ENCODE measurements at places on chromosomes 2 and 18.

DNA sequence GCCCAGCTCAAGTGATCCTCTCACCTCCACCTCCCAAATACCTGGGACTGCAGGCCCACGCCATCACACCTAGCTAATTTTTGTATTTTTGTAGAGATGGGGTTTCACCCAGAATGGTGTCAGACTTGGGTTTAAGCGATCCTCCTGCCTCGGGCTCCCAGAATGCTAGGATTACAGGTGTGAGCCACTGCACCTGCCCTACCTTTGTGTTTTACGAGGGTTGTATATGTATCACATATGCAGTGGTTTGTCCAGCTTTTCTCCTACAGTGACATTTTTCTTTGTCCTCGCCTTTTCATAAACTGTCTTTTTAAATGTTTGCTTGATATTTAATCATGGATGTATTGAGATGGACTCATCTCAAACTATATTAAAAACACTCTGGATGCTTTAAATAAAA is 38.5 kb downstream of the AGAP1 start:
- no peak for DNase-seq

DNA sequence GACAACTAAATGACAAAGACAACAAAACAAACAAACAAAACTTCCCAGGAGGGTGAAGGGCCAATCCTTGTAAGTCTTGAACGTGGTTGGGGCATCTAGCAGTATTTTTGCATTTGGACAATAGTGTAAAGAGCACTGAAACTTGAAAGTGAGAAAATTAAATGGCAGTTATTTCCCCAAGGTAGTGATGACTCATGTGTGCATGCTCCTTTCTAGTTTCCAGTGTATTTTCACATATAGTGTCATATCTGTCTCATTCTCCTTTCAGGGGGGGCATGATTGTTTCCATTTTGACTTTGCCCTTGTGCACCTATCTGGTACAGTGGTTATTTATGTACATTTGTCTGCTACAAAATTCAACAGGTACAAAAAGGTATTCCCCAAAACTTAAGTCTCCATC is 39.5 kb downstream of the CERS6 start:
- no peak for DNase-seq

DNA sequence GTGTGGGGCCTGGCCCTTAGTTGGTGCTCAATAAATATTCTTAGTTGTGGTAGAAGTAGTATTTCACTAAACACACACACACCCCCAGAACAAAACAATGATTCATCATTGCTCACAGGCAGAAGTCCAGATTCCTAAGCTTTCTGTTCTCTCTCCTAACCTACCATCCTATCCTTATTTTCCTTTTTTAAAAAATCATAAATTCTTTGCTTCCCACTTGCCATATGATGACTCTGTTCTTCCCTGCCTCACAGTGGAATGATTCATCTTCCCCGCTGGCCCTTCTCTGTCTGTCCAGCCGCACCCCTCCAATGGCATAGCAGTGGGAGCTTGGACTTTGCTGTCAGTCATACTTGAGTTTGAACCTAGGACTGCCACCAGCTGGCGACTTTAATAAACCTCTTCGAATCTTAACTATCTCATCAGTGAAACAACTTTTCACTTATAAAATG is 5.2 kb downstream of the EML6 start:
- DNase-seq = no peak

DNA sequence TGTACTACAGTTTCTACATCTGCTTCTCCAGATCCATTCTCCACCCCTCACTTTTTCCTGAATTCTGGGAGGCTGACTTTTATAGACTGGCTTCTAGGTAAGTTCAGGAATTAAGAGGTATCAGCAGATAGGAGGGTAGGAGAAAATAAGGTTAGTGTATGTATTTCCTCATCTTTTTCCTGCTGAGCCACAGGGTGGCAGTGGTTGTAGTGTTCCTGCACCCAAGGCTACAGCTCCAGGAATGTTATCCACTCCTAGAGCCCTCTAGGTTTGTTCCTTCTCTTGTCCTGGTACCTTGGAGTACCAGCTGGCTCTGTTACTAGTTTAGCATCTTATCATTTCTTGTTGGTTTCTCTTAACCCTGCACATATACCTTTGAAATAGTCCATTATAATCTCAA is 40.7 kb upstream of the C2orf66 start:
- peak; percentile 50 for DNase-seq

GRCh38 chr2:16394986-16395550 is 270.6 kb downstream of the CYRIA start:
- no peak for DNase-seq

DNA sequence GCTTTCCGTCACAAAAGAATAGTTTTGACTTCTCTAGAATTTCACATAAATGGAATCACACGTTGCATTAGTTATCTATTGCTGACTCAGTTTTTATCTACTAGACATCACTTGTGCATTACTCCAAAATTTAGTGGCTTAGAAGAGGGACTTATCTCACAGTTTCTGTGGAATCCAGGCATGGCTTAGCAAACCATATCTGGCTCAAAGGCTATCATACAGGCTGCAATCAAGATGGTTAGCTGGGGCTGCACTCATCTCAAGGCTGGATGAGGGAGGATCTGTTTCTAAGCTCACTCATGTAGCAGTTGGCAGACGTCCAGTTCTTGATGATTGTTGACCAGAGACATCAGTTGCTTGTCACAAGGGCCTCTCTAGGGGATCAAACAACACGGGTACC is 6.6 kb upstream of the DSC3 start:
- DNase-seq = no peak

GRCh38 chr2:24247592-24247991 is 72.7 kb downstream of the FAM228A start:
- no peak for DNase-seq

DNA sequence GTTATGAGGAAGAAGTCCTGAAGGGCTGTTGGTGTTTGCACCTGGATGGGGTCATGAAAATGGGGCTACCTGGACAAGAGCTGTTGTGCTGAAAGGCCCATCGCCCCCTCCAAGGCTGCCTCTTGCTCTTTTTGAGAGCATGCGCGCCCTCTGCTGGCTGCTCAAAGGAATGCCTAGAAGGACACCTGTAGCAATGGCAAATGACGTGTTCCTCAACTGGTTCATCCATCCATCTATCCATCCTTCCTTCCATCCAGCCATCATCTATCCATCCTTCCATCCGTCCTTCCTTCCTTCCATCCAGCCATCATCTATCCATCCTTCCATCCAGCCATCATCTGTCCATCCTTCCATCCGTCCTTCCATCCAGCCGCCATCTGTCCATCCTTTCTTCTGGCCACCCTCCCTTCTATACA is 17.2 kb upstream of the RPL31 start:
- peak; percentile 76 for DNase-seq

GRCh38 chr2:109067631-109068125 is 61.3 kb upstream of the SH3RF3 start:
- DNase-seq = no peak

- no peak for DNase-seq
These were observed 42.9 kb downstream of the CABYR start for GRCh38 chr18:24181806-24182205.

DNA sequence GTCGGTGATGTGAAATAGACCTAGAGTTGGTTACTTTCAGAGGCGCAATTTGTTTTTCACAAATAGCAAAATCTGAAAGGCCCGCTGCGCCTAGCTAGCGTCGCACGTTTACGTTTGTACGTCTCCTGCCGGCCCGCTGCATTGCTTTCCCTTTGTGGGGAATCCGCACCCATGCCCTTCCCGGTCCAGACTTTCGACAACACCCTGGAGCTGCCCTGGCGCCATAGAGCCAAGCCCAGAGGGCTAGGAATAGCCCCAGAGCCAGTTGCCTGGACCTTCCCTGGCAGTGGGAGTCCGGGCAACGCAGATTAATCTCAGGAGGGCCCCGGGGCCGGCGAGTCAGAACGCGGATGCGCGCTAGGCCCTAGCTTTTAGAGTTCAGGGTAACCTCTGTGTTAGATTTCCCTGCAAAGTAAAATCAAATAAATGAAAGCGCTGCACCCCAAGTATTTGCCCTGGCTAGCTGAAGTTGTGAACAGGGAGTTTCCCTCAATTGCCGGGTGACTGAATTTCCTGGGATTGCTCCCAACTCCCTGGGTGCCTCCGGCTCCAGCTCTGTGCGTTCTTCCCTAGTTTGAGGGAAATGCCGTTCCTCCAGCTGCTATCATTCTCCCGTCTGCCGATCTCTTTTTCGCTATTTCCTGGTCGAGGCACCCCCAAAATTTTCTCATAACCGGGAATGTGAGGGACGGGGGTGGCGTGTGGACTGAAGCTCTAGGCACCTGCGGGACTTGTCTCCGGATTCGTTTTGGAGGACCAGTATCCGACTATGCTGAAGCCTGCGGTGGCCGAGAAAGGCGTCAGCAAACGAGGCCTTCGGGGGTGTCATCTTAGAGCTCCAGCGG is 1.2 kb upstream of the EN1 start:
- DNase-seq = no peak

DNA sequence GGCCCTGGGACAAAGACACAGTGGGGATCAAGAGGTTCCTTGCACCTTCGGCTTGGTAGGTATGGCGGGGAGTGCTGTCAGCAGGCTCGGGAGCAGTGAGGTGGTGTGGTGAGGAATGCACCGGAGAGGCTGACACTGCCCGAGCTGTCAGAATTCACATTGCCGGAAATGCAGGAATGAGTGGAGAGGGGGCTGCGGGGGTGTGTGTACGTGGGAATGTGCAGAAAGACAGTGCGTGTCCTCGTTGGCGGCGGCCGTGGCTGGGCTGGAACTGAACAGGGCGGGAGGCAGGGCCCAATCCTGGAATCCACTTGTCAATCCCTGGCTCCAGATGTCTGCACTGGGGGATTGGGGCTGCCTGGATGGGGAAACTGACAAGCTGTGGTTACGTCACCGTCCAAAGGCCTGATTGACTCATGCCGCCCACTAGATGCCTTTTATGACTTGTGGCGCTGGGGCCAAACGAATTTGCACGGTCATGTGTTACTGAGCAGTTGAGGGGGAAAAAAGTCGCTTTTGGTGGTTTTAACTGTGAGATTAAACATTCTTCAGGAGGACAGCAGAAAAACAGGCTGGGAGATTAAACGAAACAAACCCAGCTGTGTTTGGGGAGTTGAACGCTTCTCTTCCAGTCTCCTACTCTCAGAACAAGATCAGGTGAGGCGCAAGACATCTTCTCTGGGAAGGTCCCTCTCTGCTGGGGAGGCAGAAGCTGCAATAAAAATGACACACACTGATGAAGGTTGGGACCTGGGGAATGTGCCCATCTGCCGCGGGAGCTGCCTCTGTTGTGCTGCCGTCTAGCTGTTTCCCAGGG is 189.4 kb upstream of the GLI2 start:
- no peak for DNase-seq

GRCh38 chr2:169782513-169782912 is 16.2 kb upstream of the SSB start:
- no peak for DNase-seq

GRCh38 chr18:34031810-34032209 is 192.9 kb downstream of the NOL4 start:
- DNase-seq = no peak

- no peak for DNase-seq
These were observed 23.8 kb downstream of the FHL2 start for GRCh38 chr2:105375001-105375561.

GRCh38 chr18:26655525-26656430 is 107.4 kb upstream of the KCTD1 start:
- peak; percentile 39 for DNase-seq

- DNase-seq = no peak
These were observed 1279.4 kb downstream of the LRP1B start for GRCh38 chr2:140851258-140851981.

DNA sequence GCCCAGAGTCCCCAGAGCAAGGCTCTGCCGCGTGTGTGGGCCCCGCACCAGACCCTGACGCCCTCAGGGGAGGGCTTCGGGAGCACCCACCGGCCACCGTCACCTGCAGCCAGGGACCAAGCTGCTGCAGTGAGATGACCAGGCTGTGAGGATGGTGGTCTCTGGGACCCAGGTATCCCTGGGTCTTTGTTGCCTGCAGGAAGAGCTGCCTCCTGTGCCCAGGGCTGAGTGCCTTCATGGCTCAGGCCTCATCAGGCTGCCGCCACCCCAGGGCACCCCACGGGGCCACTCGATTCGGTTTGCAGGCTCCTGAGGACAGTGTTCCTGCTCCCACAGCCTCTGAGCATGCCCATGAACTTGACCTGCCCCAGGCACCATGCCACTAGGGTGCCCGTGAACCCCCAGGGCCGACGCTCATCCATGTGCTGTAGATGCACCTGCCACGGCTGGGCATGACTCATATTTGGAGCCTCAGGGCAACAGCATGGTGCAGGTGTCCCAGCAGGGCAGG is 109.8 kb downstream of the FAM210A start:
- DNase-seq = no peak

DNA sequence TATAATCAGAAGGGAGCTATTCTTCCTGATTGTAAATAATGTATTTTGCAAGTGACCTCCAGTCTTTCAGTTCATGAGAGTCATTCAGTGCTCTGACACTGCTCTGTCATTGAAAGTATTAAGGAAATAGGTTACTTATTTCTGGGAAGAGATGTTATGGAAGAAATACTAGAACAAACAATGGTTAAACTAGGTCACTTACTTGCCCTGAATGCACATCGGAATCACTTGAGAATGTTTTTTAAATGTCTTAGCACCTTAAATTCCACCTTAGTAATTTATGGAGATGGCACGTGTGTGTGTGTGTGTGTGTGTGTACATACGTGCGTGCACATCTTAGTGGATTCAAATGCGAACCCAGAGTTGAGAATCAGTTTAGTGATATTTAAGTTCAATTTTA is 126.6 kb upstream of the KCNH7 start:
- DNase-seq = no peak

DNA sequence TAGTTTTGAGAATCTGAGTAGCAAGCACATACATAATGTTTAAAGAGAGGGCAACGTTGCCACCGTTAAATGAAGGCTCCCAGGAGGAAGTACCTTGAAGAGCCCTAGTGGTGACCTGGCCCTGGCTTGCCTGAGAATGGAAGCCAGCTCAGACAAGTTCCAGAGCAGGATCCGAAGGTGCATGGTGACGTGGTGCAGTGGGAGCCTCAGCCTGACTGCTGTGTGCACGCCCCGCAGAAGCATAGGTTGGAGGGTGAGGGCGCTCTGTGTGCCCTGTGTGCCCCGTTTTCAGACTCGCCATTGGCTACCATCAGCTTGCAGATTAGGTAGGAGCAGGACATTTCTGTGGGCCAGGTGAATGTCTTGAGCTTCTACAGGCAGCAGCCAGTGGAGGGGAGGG is 68.2 kb downstream of the ZNF407 start:
- no peak for DNase-seq

DNA sequence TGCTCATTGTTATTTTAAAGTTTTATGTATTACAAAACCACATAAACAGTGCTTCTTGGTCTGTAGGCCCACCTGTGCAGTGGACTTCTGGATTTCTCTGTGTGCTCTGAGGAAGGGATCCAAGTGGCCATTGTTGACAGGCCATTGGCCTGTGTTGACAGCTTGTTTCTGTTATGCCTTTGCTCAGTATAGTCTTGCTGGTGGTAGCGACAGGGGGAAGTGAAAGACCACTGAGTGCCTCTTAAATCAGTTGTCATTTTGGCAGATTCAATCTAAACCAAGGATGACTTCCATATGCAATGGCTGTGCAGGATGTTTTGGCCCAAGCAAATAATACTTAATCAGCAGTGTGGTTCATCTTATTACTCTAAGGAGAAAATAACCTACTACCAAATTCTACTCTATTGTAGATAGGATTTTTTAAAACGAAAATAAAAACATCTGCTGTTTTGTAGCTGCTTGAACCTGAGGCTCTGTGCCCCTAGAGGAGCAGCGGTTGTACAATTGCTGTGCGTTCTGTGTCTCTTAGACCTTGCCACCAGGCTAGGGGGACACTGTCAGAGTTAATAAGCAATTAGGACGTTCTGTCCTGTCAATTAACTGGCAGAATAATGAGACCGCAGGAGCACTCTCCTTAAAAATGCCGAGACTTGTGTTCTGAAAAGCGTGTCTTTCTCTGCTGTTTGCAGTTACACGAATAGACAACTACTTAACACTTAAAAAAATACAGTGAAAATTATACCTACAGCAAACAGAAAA is 108.2 kb downstream of the RHBDD1 start:
- DNase-seq = no peak

- no peak for DNase-seq
These were observed 12.2 kb upstream of the SKOR2 start for GRCh38 chr18:47263430-47264307.

Measured in T47D (cell line).